Stimulated activated naive CD8-positive, alpha-beta T cell treated with anti-CD3 and anti-CD28 coated beads, Interleukin-15, Interleukin-2, amounts not matched to agents 100 U/mL and 50 U/mL, for 24 hours (primary cell): ENCODE measurements at places on chromosomes 16 and 17.
A peak's percentile ranks its signal among the peaks of the same experiment; 100 is the strongest.

DNA sequence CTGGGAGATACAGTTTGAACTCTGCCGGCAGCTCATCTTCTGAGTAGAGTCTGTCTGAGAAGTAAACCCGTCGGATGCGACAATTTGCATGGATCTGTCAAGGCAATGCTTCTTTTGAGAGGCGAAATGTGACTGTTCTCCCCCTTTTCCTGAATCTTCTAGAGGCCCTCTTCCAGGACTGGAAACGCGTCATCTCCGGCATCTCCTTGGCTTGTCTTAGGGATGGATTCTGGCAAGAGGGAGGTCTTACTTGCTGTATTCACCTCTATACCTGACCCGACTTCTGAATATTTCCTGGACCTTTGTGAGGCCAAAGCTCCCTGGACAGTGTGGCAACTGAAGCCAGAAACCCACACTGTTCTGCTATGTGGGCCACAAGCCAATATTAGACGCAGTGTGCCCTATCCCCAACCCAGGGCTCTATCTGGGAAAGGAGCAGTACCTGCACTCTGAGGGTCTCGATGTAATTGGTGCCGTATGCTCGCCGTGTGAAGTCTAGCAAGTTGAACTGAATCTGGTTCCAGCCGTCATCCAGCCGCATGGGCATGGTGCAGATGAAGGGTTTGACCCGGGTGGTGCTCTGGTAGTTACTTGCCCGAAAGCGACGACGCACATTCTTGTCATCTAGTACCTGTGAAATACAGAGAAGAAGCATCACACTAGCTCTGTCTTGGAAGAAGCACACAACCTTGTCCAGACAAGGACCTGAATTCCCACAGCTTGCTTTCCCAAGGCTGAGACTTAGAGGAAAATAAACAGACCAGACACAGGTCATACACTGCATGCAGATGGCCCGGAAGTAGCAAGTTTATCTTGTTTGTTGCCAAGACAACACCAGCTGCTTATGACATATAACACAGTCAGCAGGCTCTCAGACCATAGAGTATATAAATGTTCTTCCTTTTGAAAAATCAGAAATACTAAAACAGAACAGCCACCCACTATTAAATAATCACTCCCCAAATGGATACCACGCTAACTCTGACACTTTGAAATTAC is 14.1 kb downstream of the CFAP20 start:
- no peak for DNase-seq

- no peak for DNase-seq
These were observed 43.9 kb upstream of the ALDH3A1 start for GRCh38 chr17:19791918-19792550.

- no peak for DNase-seq
These were observed 14.1 kb downstream of the FAM20A start for GRCh38 chr17:68587026-68587425.

DNA sequence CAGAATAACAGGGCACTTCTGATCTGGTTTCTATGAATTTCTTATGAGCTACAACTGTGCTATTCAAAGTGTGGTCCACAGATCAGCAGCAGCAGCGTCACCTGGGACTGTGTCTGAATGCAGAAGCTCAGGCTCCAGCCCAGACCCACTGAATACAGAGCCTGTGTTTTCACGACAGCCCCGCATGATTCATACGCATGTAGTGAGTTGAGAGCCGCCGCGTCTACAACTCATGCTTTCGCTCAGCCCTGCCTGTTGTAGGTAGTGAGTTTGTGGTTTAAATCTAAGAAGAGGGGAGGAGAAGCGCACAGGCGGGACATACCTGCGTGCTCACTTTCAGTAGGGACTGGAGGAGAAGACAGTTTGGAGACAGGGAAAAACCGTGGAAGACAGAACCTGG is 28.5 kb upstream of the ELAC2 start:
- DNase-seq = no peak

DNA sequence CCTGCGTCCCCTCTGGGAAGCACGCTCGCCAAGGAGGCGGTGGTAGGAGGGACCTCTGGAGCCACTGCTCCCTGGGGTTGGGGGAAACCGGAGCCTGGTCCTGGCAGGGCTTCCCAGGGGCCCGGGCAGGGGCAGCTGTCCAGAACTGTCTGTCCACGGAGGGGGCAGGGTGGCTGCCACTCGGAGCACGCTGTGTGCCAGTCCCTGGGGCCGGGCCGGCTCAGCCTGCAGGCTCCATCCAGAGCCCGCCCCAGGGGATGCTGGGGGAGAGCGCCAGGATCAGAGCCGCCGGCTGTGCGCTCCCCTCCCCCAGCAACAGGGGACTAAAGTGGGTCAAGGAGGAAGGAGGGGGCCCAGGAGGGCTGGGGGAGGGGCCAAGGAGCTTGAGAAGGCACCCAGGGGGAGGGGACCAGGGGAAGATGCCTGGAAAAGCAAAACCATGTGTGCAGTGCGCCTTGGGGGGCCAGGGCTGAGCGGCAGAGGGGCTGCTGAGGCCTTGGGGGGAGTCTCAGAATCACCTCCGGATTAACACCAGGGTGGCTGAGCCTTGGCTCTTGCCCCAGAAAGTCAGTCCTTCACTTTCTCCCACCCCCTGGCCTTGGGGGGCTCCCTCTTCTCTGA is 21.3 kb downstream of the ZNF423 start:
- DNase-seq = no peak

DNA sequence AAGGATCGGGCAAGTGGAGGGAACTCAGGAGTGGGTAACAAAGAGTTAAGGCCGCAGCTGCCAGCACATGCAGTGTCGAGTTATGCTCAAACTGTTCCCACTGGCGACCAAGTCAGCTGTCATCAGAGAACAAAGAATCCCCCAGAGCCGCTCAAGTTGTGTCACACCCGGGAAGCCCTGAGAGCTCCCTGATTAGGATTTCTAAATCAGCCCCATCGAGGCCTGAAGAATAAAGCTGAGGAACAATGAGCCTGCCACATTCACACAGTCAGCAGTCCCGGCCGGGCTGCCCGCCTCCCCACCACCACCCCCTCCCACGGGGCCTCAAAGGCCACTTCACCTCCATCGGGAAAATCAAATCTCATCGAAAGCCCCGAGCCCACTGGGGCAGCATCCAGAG is 84.5 kb downstream of the SOX9 start:
- DNase-seq = no peak

DNA sequence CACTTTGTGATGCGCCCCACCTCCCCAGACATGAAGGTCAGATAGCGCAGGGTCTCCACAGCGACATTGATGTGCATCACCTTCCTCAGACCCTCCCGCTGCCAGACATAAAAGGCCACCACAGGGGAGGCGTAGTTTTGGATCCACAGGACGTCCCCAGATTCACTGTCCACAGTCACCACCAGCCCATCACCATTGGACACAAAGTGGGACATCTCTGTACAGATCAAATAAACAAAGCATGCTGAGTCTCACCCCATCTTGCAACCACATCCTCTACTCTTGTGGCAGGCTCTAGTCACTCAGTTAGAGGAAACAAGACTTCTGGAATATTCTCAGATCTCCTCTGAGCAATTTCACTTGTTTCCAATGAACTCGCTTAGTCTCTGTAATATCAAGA is 46.3 kb upstream of the ICAM2 start:
- DNase-seq = no peak

DNA sequence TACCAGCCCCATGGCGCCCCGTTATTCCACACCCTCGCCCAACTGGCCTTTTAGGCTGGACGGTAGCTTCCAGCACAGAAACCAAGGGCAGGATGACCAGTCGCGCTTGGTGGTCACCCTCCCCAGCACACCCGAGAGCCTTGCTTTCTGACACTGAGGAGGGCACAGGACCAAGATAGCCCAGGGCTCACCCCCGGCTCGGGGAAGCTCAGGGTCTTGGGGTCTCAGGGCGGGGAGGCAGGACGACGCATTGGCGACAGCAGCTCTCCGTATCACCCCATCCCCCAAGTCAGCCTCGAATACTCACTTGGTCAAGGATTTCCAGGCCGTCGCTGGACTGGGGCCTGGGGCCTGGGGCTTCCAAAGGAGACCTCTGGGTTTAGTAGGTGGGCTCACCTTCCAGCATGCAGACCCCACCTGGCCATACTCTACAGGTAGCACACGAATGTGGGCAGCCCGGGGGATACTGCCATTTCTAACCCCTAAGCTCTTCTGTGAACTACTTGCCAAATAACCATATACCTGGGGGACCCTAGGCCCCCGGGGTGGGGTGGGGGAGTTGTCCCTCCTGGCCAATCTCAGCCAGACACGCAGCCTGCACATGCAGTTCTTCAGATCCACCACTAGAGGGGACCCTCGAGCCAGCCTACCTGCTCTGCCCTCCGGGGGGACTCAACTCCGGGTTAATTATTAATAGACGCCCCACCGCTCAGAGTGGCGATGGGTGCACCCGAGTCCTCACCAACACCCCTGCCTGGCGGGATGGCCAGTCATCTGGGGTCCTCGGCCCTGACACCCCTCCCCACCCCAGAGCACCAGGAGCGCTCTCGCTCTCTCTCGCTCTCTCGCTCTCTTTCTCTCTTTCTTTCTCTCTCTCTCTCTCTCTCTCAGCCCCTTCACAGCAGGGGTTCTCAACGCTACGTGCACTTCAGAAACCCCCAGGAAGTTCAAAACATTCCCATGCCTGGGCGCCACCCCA is 30.0 kb downstream of the TBC1D16 start:
- DNase-seq = peak; percentile 66

- DNase-seq = no peak
These were observed 29.1 kb downstream of the ENDOV start for GRCh38 chr17:80443916-80444643.

GRCh38 chr16:82649766-82650165 is 23.0 kb downstream of the CDH13 start:
- DNase-seq = no peak

GRCh38 chr16:30605158-30605557 is 5.0 kb downstream of the ZNF689 start:
- DNase-seq = no peak

- DNase-seq = peak; percentile 18
These were observed 68.6 kb downstream of the CCT6B start for GRCh38 chr17:34892461-34893249.

DNA sequence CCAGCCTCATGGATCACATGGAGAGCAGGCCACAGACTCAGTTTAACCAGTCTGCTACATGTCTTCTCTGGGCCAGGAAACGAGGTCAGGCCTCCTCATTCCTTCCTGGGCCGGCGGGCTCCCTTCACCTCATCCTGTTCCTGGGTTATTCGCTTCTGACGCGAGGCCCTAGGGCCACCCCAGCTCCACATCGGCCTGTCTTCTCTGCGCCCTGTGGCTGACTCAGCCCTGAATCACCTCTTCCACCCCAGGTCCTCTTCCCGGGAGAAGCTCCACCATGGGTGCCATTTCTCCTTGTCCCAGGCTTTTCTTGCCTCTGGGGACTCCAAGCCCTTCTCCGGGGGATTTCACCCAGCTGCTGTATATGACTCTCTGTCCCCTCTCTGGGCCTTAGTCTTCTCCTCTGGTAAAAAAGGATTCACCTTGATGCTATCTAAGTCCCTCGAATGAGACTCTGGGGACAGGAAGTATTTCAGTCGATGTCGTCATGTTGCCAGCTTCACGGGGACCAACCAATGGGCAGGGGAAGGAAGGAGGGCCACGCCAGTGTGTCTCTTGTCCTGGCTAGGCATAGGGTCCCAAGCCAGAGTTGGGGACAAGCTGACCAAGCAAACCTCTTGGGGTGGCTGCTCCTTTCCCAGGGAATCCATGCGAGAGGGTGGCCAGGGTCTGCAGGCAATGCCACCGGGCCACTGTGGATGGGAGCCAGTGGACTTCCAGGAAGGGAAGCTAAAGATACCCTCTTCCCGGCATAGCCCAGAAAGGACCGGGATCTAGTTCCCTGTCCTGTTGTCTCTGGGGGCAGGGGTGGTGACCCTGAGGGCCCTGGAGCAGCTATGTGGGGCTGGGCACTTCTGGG is 58.7 kb downstream of the SOCS3 start:
- no peak for DNase-seq

GRCh38 chr17:27339836-27340550 is 46.1 kb downstream of the WSB1 start:
- peak; percentile 52 for DNase-seq

- DNase-seq = no peak
These were observed 49.4 kb downstream of the CCDC42 start for GRCh38 chr17:8695241-8695640.

DNA sequence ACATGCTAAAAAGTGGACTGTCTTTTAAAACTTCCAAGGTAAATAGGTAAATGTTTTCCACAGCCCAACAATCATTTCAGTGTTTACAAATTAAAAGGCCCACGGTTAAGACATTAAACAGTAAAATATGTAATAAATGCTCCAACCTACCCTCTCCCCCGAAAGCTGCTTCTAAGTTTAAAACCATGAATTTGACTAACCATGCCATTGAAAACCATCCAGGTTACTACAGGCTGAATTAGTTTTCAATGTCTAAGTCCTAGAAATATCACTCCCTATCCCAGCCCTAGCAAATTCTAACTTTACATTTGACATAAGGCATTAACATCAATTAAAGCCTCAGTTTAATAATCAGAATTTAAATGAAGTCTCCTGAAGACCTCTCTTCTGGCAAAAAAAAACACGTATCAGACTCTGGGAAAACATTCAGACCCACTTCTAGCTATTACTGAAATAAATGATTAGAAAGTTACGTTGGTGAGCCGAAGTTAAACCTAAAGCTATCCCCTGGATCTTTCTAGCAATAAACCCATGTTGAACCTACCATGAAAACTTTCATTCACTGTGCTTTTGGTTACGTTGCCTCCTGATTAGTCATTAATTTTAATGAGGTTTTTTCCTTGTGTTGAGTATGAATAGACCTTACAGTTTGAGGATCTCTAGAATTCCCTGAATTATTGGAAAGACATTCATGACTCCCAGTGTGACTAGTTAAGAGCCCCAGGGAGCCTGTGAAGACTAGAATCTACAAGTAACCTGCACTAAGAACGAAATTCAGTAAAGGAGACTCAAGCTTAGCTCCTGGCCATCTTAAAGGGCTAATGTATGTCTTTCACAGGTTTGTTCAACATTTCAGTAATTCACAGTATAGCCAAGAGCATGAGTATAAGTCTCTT is 1.7 kb upstream of the POLG2 start:
- DNase-seq = no peak

- no peak for DNase-seq
These were observed 184.5 kb downstream of the CCT6B start for GRCh38 chr17:34776456-34777443.

DNA sequence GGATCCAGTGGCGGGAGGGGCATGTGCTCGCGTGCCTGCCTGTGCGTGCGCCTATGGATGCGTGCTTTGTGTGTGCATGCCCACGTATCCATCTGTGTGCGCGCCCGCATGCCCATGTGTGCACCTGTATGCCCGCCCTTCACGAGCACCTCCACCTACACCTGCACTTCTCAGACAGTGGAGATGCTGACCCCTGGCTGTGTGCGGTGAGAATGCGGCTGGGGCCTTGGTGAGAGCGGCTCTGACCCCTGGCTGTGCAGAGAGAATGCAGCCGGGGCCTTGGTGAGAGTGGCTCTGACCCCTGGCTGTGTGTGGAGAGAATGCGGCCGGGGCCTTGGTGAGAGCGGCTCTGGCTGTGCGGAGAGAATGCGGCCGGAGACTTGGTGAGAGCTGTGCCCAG is 33.9 kb downstream of the AXIN1 start:
- DNase-seq = peak; percentile 16

GRCh38 chr17:81414756-81415516 is 19.7 kb downstream of the BAHCC1 start:
- DNase-seq = no peak

GRCh38 chr17:17792037-17792550 is 44.7 kb downstream of the SREBF1 start:
- DNase-seq = no peak

- DNase-seq = no peak
These were observed 14.1 kb downstream of the KRT39 start for GRCh38 chr17:40952661-40953060.
